ENCODE measurements at places on chromosomes 12 and 14.

GRCh38 chr12:93292731-93293566 is 84.8 kb upstream of the NUDT4 start:
- DNase-seq = no peak

GRCh38 chr12:73452672-73453469 is 1084.8 kb upstream of the ATXN7L3B start:
- DNase-seq = no peak

- no peak for DNase-seq
These were observed 218.8 kb upstream of the TMPO start for GRCh38 chr12:98296462-98297079.

DNA sequence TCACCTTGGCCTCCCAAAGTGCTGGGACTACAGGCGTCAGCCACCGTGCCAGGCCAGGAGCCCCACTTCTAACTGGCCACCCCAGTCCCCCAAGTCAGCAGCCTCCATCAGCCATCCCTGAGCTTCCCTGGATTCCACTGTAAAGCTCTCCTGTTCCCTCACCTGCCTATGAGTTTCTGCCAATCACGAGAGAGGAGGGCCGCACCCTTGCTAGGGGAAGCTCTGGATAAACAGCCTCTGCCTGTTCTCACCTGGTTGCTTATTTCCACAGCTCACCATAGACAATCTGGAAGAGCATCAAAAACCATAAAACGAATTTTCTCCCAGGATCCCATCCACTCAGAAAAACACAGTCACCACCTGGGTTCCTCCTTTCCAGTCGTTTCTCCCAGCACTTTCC is 5.0 kb downstream of the CDCA4 start:
- DNase-seq = no peak

DNA sequence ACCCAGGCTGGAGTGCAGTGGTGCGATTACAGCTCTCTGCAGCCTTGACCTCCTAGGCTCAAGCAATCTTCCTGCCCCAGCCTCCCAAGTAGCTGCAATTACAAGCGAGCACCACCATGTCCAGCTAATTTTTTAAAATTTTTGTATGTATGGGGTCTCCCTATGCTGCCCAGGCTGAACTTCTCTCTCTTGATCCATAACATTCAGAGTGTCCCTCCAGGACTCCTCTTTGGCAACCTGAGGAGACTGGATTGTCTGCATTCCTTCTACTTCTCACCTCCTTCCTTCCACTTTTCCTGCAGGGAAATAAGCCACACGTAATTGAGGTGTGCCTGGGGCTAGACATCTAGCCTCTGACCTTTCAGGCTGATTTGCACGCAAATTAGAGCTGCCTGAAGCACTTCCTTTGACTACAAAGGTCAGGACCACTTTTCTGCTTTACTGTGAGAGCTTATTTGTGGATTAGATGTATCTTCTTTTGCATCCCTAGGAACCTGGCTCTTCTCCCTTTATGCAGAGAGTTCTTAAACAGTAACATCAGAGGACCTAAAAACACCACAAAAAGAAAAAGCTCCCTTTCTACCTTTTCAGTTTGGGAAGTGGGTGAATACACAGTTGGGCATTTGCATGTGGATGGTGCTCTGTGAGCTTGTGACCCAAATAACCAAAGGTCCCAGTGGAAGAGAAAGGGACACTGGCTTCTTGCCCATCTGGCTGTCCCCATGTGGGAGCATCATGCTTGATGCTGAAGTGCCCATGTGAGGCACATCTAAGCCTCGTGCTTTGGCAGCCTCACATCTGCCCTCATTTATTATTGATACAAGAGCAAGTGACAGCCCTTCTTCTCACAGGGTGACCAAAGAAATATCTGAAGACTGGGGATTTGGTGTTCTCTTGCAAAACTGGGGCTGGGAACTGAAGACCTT is 33.5 kb downstream of the PYGL start:
- no peak for DNase-seq

DNA sequence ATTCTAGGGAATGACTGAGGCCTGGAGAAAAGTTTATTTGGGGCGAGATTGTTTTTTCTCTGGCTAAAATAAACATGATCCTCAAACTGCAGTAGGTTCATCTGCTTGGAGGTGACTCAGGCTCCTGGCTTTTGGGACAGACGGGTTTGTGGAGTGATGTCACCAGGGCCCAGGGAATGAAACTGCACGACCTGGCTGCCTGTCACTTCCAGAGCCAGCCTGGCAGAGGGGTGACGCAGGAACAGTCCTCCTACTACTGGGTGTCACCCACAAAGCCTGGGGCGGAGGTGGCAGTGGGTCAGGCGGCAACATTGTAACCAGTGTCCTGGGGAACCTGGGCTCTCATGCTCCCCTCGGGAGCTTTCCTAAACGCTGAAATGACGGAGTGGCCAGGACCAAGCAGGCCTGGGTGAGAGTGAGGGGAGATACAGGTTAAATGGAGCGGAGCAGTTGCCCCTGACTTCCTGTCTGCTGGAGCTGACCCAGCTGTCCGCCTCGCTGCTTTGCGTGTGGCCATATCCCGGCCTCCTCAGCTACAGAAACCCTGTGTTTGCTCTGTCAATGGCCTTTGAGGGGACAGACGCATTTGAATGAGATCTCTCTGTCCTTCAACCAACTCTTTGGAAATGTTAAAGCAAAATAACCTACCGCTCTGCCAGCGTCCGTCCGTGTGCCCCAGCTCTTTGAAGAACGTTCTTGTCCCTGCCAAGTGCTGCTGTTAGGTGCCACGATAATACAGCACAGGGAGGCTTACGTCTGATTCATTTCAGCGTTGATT is 6.5 kb downstream of the HIP1R start:
- DNase-seq = peak; percentile 96

DNA sequence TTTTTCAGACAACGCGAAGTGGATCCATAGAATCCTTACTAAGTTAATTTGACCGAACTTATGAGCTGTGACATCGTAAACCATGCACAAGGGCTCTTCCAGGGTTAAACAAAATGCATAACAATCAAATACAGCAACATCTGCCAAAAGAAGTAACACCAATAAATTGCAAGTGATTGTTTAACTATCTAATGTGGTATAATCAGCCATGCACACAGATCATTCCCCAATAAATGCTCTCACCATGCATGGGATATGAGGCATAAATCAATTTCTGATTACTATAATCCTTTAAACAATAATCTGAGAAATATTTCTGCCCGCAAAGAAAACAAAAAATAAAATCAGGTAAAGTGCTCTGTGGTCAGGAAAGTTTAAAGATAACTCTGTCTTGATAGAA is 7.7 kb upstream of the PLEKHG7 start:
- DNase-seq = no peak

DNA sequence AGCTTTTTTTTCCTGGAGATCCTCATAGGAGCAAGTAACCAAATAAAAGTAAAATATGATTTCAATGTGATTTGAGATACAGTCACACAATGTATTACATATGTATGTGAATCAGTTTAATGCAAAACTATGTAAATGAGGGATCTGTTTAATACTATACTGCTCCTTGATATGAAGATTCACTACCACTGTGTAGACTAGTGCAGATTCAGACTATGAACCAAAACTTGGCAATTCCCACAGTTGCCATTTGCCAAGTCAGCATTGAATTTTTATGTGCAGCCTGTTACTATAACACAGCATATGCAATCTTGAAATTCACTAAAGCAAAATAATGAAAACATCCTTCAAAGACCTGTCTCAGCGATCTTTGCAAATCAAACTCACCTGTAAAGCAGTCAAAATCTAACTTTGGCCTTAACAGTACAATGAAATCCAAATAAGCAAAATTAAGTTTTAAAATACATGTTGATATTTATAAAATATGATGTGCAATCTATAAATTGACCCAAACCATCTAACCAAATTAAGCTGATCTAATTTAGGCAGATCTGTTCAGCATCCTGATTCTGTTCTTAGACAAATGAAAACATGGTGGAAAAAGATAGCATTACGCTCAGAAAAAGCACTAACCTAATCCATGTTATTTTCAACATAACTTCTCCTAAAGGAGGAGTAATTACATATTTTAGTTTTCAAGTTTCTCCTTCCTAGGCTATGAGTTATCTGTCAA is 25.5 kb upstream of the LMNTD1 start:
- DNase-seq = no peak

DNA sequence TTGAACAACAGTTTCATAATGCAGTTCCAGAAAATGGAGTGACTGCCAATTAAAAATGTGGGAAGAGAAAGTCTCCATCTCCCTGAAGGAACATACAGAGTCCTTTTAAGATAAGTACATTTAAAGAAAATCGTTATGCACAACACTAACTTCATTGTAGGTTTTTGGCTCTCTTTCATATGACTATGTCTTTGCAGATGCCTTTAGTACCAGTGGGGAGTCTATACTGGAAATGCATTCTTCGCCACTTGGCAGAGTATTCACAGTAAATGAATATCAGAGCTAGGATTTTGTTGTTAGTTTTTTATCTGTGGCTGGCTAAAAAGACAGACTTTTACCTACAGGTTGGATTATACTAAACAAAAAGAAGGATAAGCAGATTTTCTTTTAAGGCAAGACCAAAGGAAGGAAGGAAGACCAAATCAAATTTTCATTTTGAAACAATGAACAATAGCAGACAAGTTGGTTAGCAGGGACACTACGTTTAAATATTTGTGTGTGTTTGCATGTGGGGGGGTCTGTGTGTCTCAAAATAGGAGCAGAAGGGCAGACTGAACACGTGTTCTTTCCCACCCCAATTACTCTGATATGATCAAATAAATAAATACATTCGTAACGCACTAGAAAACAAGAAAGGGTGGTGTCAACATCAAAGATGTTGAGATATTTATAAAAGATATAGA is 124.5 kb downstream of the BTG1 start:
- DNase-seq = no peak

DNA sequence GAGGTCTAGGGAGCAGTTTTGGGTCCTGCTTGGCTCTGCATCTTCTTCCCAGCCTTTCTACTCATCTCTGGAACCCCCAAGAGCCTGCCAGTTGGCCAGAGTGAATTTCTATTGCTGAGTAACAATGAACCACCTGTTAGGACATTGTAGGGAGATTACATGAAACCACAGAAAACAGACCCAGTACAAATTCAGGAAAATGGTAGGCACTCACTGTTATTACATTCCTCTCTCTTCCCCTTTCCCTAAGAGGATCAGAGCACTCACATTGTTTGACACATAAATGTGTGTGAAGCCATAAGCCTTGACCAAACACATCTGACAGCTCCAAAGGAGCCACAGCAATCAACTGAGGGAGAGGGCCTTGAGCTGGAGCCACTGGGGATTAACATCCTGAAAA is 216.1 kb downstream of the TMEM132D start:
- DNase-seq = no peak

GRCh38 chr12:89653-90052 is 23.1 kb downstream of the IQSEC3 start:
- DNase-seq = no peak

- no peak for DNase-seq
These were observed 47.3 kb upstream of the TUNAR start for GRCh38 chr14:95829321-95829720.

DNA sequence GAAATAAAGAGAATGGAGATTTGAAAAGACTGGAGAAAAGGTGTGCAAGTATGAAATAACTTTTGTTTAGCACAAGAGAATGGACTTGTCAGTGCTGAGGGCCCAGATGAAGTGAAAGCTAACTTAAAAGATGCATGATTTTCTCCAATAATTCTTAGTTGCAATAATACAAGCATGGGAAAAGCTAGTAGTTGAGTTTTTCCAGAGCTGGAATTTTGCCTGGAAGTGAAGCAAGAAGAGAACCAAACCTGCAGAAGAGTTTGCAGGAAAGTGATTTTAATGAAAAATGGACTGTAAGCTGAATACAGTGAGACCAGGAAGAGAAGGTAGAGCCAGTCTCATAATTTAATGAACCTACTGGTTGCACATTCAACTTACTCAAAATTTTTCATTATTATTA is 69.3 kb upstream of the FSCB start:
- DNase-seq = no peak

DNA sequence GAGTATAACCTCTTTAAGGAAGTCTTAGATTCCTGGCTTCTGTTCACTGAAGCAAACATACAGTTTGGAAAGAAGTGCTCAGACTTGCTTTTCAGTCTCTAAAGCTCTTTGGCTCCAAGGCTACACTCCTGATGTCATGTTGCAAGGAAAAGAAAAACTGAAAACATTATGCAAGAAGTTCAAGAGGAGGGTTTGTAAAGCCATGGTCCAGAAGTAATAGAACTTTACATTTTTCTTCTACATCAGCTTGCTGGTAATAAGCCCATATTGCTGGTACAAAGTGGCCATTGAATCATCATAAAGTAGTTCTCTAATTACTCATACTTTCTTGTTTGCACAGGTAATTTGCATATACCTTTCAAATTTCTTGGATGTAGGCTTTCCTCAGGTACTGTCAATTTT is 83.6 kb downstream of the BBS10 start:
- no peak for DNase-seq

- DNase-seq = no peak
These were observed 94.2 kb downstream of the GRIP1 start for GRCh38 chr12:66584673-66585072.

DNA sequence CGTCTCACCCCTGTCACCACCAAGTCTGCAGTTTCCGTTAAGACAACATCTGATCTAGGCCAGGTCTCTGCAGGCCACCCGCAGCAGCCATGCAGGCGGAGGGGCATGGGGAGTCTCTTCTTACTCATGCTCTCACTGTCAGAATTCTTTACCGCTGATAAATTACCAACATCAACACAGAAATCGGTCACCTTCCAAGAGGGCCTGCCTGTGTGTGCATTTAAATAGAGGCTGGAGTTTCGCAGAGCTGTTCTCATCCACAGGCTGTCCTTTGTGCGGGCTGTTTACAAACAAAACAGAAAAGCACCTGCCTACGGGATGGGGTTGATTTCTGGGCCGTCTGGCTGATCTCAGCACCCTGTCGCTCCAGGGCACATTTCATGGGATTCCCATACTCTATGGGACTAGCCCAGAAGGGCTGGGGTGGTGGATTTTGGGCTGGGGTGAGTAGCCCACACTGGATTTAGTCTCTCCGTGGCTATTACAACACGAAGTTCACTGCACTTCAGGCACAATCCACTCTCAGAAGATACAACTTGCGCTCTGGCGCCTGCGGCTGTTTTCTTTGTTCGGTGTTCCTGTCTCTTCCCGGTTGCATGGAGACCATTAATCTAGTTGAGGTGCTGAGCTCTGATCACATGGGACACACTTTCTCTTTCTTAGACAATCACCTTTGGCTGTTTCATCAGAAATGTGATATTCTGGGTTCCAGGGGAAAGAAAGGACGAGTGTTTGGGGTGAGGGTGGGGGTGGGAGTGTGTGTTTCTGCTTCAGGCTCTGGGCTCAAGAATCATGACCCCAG is 331.1 kb downstream of the GLT1D1 start:
- no peak for DNase-seq

- DNase-seq = no peak
These were observed 1.9 kb downstream of the SSH1 start for GRCh38 chr12:108855284-108856169.

GRCh38 chr14:26845151-26845818 is 247.5 kb upstream of the NOVA1 start:
- DNase-seq = no peak

DNA sequence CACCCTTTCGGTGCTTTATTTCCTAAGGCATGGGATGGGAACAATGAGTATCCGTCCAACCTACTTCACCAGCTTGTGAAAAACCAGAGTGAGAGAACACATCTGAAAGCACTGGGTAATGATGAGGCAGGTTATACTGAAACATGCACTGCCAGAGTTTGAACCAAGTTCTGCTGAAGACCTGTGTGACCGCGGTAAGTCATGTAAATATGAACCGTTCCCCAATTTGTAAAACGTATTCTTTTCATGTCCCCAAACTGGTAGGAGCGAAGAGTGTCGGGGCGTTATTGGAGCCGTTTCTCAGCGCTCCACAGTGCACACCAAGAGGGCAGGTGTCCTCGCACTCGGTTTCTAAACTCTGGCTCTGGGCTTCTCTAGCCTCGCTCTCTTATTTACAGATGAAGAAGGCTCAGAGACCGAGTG is 788 bp upstream of the NGDN start:
- no peak for DNase-seq

Data from hepatic stellate cell (primary cell).